ENCODE measurements at places on chromosomes 7 and 10.

GRCh38 chr7:76047305-76047810, 442 bp downstream of the STYXL1 start:
- DNase-seq = no peak

GRCh38 chr10:52668024-52668423, 104.6 kb downstream of the MBL2 start:
- no peak for DNase-seq

DNA sequence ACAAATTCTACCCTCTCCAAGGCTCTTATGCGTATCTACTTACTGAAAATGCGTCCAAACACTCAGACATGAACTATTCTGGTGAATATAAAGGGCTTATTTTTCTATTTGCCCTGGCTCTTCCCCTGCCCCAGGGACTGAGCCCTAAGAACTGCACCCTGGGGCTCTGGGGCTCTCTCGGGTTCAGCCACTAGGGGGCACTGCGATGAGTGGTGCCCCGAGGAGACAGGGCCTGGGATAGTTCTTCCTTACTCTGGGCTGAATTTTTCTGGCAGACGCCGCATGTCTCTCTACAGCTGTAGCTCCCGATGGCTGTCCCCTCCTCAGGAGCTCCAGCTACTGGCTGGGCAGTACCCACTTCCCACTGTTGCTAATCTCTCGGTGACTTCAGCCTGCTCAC, 30.8 kb upstream of the GSDME start:
- no peak for DNase-seq

GRCh38 chr7:37694208-37695094, 10.9 kb downstream of the GPR141 start:
- no peak for DNase-seq

GRCh38 chr7:127091620-127092019, 161.1 kb downstream of the GRM8 start:
- DNase-seq = no peak

- DNase-seq = no peak
Measured at GRCh38 chr10:48551861-48552591, 52.8 kb downstream of the ARHGAP22 start.

- no peak for DNase-seq
Measured at GRCh38 chr7:112300831-112301407, 94.4 kb downstream of the ZNF277 start.

- no peak for DNase-seq
Measured at GRCh38 chr7:104878577-104878976, 135.4 kb upstream of the KMT2E start.

DNA sequence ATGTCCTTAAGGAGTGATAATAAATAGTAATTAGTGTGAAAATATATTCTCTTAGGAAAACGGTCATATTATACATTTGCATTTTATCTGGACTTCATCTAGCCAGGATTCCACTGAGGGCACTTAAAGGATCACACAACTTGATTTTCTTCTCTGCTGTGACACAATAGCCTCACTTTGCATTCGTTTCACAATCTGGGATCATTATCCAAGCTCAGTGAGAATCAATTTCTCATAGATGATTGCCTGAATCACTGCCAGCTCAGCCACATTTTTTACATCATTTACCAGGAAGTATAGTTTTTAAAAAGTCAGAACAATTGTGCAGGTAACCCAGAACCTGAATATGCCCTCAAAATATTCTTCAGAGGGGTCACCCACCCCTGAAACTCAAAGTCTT, 68.9 kb downstream of the PTPRZ1 start:
- no peak for DNase-seq

- no peak for DNase-seq
Measured at GRCh38 chr10:59694936-59695335, 14.7 kb downstream of the SLC16A9 start.

DNA sequence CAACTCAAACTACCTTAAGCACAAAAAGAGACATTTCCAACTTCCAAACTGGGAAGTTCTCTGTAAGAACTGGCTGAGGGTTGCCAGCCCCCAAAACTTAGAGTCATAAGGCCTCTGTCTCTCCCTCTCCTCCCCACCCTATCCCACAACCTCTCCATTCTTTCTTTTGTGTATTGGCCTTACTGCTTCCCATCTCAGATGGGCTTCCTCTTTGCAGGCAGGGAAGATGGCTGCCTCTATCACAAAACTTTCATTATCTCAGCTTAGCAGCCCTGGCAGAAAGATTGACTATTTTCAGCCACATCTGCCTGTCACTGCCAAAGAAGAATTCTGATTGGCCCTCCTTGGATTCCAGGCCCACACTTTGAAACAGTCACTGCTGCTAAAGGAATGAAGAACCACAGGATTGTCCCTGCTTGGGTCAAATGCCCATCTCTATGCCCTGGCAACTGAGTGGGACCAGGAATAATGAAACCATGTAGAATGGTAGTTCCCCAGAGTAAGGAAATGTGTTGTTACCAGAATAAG, 58.0 kb upstream of the PRKAR2B start:
- no peak for DNase-seq

GRCh38 chr10:112554263-112554662, 107.2 kb downstream of the VTI1A start:
- no peak for DNase-seq

- no peak for DNase-seq
Measured at GRCh38 chr7:81752318-81752714, 17.5 kb downstream of the HGF start.

GRCh38 chr10:112296908-112297331, 13.7 kb downstream of the TECTB start:
- DNase-seq = no peak

- no peak for DNase-seq
Measured at GRCh38 chr10:121158988-121159579, 307.9 kb downstream of the WDR11 start.

DNA sequence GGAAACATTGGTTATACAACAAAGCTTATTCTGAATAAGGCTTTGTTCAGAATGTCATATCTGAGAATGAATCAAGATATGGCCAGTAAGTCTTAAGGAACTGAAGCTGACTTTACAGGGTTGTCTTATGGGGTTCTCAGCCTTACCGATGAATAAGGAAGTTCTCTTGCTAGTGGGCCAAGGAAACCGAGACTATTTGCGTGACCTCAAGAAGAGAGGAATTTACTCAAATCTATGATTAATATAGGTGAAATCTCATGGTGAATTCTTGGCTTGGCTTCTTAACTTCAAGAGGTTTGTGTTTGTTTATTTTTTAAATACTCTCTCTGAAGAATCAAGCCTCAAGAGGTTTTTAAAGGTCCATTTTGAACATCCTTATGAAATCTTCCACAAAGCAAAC, 4.7 kb upstream of the MRLN start:
- no peak for DNase-seq

- no peak for DNase-seq
Measured at GRCh38 chr7:152949253-152949652, 189.7 kb downstream of the ACTR3B start.

- DNase-seq = no peak
Measured at GRCh38 chr7:70347463-70348254, 749.4 kb downstream of the AUTS2 start.

DNA sequence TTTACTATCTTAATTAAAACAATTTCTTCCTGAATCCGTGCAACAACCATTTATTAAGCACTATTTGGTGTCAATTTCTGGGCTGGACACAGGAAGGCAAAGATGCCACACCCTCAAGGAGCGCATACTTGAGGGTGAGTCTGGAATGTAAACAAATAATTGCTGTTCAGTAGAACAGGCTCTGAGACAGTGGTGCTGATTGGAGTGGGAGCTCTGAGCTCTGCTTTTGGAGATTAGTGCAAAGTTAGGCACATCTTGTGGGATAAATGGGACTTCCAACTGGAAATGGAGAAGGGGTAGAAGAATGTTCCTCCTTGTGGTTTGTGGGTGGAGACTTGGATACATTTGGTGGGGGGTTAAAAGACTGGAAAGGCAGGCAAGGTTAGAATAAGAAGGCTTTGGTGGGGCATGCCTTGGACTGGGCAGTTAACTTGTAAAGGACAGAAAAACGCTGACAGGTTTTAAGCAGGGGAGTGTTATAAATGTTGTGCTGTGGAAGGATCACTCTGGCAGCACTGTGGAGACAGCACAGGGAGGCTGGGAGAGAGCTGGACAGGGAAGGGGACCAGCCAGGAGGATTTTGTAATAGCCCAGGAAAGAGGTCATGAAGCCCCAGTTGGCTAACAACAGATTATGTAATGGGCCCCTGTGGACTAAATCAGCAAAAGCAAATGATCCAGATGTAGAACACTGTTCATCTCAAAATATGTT, 80.7 kb downstream of the ZNF365 start:
- no peak for DNase-seq

- DNase-seq = no peak
Measured at GRCh38 chr7:112573302-112574039, 92.7 kb downstream of the LSMEM1 start.

- DNase-seq = no peak
Measured at GRCh38 chr7:104795086-104795485, 218.9 kb upstream of the KMT2E start.

GRCh38 chr7:124276005-124276622, 243.2 kb upstream of the TMEM229A start:
- DNase-seq = no peak
